ENCODE measurements at places on chromosomes 3 and 15. TPM values are rescaled to one million over a fixed set of nuclear protein-coding genes. Genes with fewer than 3 reads are reported as not detected.

C2CD4A gene
- 0.17 TPM for total RNA-seq

GRK7 gene
- total RNA-seq: 0.02 TPM

STAC gene
- 1.9 TPM for total RNA-seq

AGTR1 gene
- 0.70 TPM for total RNA-seq

ZPLD1 gene
- total RNA-seq: not detected

NEIL1 gene
- total RNA-seq: 2.8 TPM

RTP2 gene
- total RNA-seq: not detected

NISCH gene
- total RNA-seq: 13.2 TPM

LEKR1 gene
- 1.0 TPM for total RNA-seq

CCDC39 gene
- total RNA-seq: not detected

COL7A1 gene
- 153 TPM for total RNA-seq

CPN2 gene
- not detected for total RNA-seq

MELTF gene
- 60.8 TPM for total RNA-seq

DPPA4 gene
- not detected for total RNA-seq

UBE2Q2 gene
- 42.5 TPM for total RNA-seq

WDR82 gene
- total RNA-seq: 47.3 TPM

NOX5 gene
- total RNA-seq: 0.24 TPM

COL6A5 gene
- total RNA-seq: not detected

CYP11A1 gene
- total RNA-seq: not detected

PLSCR5 gene
- not detected for total RNA-seq

XCR1 gene
- not detected for total RNA-seq

KLF15 gene
- 1.4 TPM for total RNA-seq

FBXW12 gene
- not detected for total RNA-seq
